Tongue (tissue), 3 donors: ENCODE measurements at places on chromosomes 5 and 9.

- no peak for DNase-seq
Measured at GRCh38 chr9:92707530-92707929, 37.6 kb upstream of the IPPK start.

GRCh38 chr5:41404757-41405156, 105.6 kb downstream of the PLCXD3 start:
- no peak for DNase-seq

- DNase-seq = no peak
Measured at GRCh38 chr9:112029921-112030444, 133.4 kb downstream of the UGCG start.

GRCh38 chr5:122237906-122238305, 74.1 kb upstream of the SNCAIP start:
- DNase-seq = no peak

DNA sequence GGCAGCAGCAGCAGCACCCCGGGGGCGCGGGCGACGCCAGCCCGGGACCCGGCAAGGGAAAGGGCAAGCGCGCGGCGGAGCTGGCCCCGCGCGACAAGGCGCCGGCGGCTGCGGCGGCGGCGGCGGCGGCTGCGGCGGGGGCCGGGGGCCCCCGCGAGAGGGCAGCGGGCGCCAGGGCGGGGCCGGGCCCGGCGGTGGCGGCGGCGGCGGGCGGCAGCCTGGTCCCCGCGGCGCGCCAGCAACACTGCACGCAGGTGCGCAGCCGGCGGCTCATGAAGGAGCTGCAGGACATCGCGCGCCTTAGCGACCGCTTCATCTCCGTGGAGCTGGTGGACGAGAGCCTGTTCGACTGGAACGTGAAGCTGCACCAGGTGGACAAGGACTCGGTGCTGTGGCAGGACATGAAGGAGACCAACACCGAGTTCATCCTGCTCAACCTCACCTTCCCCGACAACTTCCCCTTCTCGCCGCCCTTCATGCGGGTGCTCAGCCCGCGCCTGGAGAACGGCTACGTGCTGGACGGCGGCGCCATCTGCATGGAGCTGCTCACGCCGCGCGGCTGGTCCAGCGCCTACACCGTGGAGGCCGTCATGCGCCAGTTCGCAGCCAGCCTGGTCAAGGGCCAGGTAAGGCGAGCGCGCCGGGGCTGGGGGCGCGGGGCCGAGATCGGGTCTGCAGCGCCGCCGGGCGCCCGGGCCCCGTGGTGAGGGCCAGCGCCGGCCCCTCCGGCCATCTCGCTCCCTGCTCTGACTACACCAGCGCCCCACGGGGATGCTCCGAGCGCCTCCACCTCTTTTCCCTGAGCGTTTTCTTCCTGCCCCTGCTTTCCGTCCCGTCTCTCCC, at the start of gene UBE2QL1:
TSS of gene UBE2QL1 (plus strand) at position 238 of the 843 bp plus-strand sequence. CDS start at position 273, 35 bp downstream.
- DNase-seq = peak; percentile 22

GRCh38 chr9:129077236-129077635, 3.7 kb upstream of the DOLPP1 start:
- DNase-seq = no peak

GRCh38 chr9:83934569-83935275, 13.5 kb upstream of the KIF27 start:
- no peak for DNase-seq

- DNase-seq = peak; percentile 87
Measured at GRCh38 chr9:120412425-120412951, 167.5 kb downstream of the CDK5RAP2 start.

DNA sequence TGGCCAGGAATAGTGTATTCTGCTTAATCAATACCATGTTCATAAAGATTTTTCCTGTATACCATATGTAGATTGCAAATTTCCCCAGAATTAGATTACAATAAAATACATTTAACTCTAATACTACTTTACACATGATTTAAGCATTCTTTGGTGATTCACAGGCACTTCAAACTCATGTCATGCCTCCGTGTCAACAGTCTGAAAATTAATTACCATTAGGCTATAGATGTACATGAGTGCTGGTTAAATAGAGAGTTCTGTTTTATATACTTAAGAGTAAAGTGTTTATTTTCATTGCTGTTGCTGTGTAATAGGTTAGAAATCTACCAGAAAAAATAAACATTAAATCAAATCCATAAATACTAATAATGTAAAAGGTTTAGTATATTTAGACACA, 159.8 kb downstream of the ZSWIM6 start:
- DNase-seq = no peak

GRCh38 chr5:90590-91547, 1.1 kb upstream of the PLEKHG4B start:
- DNase-seq = no peak

- DNase-seq = no peak
Measured at GRCh38 chr9:23044549-23044948, 597.9 kb downstream of the DMRTA1 start.

- DNase-seq = no peak
Measured at GRCh38 chr5:2626572-2626971, 124.9 kb downstream of the IRX2 start.

- no peak for DNase-seq
Measured at GRCh38 chr5:176879663-176880361, 19.3 kb downstream of the HK3 start.

- no peak for DNase-seq
Measured at GRCh38 chr5:114719268-114719667, 357.4 kb downstream of the KCNN2 start.

GRCh38 chr5:85952680-85953079, 665.1 kb upstream of the COX7C start:
- DNase-seq = no peak

GRCh38 chr9:111807197-111807596, 12.5 kb upstream of the SHOC1 start:
- DNase-seq = no peak

- peak; percentile 75 for DNase-seq
Measured at GRCh38 chr5:170623576-170624181, 119.9 kb downstream of the KCNIP1 start.

- no peak for DNase-seq
Measured at GRCh38 chr5:60520451-60521227, 179.3 kb downstream of the DEPDC1B start.

- DNase-seq = peak; percentile 65
Measured at GRCh38 chr9:136201609-136202453, 3.1 kb downstream of the LHX3 start.

DNA sequence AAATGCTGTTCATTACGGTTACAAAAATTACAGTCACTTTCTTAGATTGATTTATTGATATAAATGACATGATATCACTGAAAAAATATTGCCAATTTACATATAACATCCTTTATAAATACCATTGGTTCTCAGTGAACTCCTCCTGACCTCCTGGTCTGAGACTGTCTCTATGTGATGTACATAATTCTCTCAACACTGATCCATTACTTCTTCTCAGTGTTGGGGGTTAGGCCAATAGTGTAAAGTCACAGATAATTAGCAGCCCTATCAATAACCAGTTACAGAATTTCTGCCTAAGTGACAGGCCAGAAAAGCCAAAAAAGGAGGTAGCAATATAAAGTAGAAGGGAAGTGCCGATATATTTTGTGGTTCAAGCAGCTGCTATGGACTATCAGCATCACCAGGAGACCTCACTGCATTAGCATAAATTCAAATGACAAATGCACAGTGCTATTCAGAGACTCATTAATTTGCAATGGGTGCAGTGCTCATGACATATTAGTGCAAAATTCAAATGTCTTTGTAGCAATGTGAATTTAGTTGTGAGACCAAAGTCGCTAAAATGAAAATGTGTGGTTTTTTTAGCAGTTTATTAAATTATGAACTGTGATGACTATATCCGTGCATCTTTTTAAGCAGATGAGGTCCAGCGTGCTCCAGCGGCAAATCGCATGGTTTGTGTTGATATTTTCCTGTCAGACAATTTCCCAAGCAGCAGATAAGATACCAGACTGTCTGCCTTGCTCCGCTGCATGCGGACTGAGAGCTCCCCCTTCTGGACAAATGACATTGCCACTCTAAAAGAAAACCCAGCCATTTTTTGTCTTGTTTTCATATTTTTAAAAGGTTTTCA, 144.6 kb downstream of the CETN3 start:
- peak; percentile 89 for DNase-seq

DNA sequence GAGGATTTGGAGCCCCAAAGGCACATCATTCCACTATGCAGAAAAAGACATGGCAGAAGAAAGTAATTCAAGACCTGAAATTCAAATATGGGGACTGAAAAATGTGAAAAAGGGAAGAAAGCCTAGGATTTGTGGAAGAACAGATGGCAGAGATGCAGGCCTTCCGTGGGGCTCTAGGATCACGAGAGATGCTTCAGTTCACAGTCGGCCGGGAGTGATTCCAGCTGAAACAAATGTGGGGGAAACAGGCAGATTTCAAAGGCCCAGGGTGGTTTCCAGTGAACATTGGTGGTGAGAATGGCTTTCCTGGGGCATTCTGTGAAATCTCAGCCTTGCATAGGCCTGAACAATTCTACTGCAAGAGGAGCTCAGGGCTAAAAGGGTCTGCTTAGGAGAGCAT, 34.6 kb upstream of the ZFR start:
- no peak for DNase-seq

GRCh38 chr5:96172436-96172835, 210.8 kb upstream of the ELL2 start:
- DNase-seq = no peak

GRCh38 chr5:133952729-133953567, 15.5 kb downstream of the C5orf15 start:
- DNase-seq = peak; percentile 53

- peak; percentile 21 for DNase-seq
Measured at GRCh38 chr5:145854651-145855258, 18.1 kb downstream of the GRXCR2 start.

DNA sequence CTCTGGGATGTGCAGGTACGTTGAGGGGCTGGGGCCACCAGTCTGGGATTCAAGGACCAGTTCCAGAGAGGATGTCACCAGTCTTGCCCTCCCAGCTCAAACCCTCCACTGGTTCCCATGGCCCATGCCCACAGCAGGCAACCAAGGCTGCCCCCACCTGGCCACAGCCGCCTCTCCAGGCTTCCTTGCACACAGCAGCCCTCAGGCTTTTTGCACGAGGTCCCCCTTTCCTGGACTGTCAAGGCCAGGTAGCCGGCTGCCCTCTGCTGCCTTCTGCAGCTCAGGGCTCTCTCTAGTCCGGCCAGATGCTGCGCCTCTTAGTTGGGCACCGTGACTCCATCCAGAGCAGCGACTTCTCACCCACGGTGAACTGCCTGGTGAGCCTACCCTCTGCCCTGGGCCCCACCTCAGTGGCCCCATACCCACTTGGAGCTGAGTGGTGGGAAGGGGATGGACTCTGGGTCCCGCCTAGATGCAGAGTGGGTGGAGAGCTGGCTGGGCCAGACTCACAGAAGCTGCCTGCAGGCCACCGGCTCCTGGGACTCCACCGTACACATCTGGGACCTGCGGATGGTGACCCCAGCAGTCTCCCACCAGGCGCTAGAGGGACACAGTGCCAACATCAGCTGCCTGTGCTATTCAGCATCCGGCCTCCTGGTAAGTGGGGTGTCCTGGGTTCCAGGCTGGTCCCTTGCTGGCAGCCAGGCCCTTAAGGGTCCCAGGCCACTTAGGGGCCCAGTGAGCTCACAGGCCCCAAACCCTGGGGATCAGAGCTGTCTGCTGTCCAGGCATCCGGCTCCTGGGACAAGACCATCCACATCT, 2.9 kb downstream of the WDR38 start:
- no peak for DNase-seq

DNA sequence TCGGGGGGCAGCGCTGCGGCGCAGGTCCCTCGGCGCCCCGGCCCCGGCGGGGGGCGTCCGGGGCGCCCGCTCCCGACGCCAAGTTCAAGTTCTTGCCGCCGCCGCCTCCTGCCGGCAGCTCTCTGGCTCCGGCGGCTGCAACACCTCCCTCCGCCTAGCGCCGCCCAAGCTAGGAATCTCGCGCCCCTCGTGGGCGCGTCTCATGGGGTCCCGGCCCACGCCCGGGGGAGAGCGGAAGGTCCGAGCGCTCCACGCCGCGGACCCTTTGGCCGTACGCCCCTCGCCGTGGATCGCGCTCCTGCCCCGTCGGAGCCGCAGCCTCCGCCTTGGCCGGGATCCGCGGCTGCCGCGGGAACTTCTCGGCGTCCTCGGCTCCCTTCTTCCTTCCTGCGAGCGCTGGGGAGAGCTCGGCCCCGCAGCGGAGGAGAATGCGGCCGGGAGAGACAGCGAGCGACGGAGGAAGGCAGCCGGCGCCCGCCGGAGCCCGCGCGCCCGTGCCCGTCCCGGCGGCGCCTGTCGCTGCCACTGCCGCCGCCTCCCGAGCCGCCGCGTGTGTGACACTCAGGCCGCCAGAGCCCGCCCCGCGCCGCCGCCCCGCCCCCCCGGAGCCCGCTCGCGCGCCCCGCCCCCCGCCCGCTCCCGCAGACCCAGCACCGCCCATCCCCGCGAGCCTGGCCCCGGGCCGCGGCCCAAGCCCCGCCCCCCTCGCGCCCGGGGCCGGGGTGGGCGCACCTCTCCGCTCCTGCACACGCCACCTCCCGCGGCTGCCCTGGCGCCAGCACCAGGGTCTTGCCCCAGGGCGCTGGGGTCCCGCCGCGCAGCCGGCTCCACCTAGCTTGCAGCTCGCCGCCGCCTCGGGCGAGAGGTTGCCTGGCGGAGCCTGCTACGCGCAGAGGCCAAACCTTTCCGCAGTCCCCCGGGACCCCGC, at the start of gene SHB:
TSS of gene SHB (minus strand) at position 527 of the 928 bp plus-strand sequence. CDS start 582 bp downstream, outside the sequence.
- DNase-seq = peak; percentile 88

DNA sequence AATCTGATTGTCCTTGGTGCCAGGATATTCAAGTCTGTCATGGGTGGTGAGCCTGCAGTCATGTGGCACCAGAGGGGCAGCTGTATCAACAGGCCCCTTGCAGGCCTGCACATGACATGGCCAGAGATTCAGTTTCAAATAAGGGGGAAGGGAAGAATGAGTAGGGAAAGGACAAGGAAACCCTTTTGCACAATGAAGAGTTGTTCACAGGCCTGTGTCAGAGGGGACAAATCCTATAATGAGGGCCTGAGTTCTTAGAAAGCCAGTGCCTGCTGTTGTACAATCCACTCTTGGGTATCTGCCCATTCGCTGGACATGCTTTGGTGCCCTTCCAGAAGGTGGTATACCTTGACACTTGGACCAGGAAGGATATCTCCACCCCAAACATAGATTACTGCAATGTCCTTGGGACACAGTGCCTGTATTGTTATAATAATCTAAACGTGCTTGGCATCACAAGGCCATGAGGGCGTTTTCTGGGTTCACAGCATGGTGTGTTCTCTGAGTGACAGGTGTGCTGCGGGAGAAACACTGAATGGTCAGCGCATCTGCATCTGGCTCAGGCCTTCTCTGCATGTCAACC, 1.9 kb upstream of the TMEM171 start:
- peak; percentile 47 for DNase-seq

DNA sequence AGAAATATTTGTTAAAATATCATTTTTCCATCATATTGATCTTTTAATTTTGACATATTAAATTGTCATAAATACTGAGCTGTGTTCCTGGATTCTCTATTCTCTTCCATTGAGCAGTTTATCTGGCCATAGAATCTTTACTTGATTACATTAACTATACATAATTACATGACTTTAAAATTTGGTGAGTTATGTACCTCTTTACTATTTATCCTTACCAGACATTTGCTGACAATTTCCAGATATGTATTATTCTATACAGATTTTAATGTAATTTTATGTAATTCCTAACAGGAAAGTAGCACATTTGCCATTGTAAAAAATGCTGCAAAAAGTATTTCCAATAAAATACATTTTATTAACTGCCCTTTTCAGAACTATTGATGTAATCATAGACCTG, 770.3 kb downstream of the KCTD16 start:
- no peak for DNase-seq

GRCh38 chr5:154395407-154396106, 50.2 kb upstream of the SAP30L start:
- no peak for DNase-seq
